ENCODE measurements at places on chromosomes 7 and 10. TPM values are rescaled to one million over a fixed set of nuclear protein-coding genes. Genes with fewer than 3 reads are reported as not detected.

The FAM237B gene
- total RNA-seq: not detected

- H3K4me1 ChIP-seq: peaks cover 2% of the 10 kb centered on the region
- H3K27me3 ChIP-seq: peaks cover 9% of the 10 kb centered on the region
- no peaks in the 10 kb centered on the region for H3K36me3 ChIP-seq
- no peak overlapping the region for H3K4me3 ChIP-seq
- DNase-seq: peak; percentile 11
- H3K27ac ChIP-seq: no peak overlapping the region
These were observed 98.9 kb downstream of the WDR11 start for GRCh38 chr10:120950051-120950561.

The PDK4 gene
- total RNA-seq: 3.1 TPM

DNA sequence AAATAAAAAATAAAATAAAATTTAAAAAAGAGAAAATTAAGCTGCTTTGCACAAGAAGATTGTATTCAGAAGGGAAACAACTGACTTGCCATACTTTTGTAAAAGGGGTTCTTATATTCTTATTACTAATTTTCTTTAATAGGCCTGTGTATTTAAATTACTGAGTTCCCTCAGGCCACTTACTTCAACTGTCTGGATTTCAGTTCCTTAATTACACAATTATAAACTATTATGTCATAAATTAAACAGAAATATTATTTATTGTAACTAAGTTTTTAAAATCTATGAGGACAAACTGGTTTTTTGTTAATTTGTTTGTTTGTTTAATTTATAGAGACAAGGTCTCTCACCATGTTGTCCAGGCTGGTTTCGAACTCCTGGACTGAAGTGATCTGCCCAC lies 22.4 kb upstream of the MICU1 start:
- H3K4me1 ChIP-seq: no peaks in the 10 kb centered on the region
- H3K27me3 ChIP-seq: no peaks in the 10 kb centered on the region
- no peak overlapping the region for H3K4me3 ChIP-seq
- no peak overlapping the region for H3K27ac ChIP-seq

- no peaks in the 10 kb centered on the region for H3K36me3 ChIP-seq
- no peak overlapping the region for H3K27ac ChIP-seq
- no peak for DNase-seq
- H3K27me3 ChIP-seq: no peaks in the 10 kb centered on the region
These were observed 159.1 kb downstream of the LRRC4 start for GRCh38 chr7:127872122-127872521.

The SPDYE6 gene
- not detected for total RNA-seq

The EBLN1 gene
- not detected for total RNA-seq

The IFIT1B gene
- not detected for total RNA-seq
